ENCODE measurements at places on chromosomes 6 and 20. TPM values are rescaled to one million over a fixed set of nuclear protein-coding genes. Genes with fewer than 3 reads are reported as not detected.

Gene TBXT
- not detected for total RNA-seq

Gene ADGRF5
- not detected for total RNA-seq

Gene SNAP91
- 0.14 TPM for total RNA-seq

Gene MRPL18
- total RNA-seq, result 84.8 TPM

Gene GRM1
- 0.02 TPM for total RNA-seq

Measured in A549 treated with GW870086 at 1 μM for 4 hours (cell line).